ENCODE measurements at places on chromosomes 1 and 21.

GRCh38 chr1:110856410-110856809 lies 16.5 kb upstream of the CD53 start:
- no peak for DNase-seq

- no peak for DNase-seq
Observed at GRCh38 chr1:51506537-51506936, 12.5 kb downstream of the EPS15 start.

DNA sequence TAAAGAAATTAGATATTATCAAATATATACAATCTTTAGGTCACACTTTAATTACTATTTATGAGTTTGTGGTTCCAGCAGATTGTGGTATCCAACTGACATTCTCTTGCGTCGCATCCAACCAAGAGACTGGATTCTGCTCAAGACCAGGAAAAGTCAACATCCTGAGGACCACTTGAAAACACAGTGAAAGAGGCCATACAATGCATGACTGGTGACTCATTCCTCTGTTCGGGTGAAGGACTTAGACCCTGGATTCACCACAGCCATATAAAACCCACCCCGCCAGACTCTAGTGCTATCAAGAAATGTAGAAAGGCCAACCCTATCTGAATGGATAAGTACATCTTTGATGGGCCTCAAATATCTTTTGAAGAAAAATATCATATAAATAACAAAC lies 14.5 kb upstream of the CFHR4 start:
- DNase-seq, result no peak

- no peak for DNase-seq
Observed at GRCh38 chr21:35266546-35266945, 217.4 kb upstream of the RUNX1 start.

GRCh38 chr1:219794085-219794743 lies 134.1 kb downstream of the SLC30A10 start:
- DNase-seq, result no peak

DNA sequence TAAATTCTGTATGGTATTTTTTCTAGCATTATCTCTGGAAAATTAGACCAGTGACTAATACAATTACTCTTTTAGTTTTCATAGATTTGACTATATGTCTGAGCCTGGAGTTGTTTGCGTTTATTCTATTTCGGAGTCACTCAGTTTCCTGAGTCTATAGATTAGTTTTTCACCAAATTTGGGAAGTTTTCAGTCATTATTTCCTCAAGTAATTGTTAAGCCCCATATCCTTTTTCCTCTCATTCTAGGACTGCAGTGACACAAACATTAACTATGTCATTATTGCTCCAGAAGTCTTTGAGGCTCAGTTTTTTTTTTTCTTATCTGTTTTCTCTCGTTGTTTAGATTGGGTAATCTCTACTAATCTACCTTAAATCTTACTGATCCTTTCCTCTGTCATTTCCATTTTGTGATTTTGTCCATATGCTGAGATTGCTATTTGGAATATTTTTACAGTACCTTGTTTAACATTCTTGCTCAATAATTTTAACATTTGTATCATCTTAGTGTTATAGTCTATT lies 886.2 kb downstream of the LTN1 start:
- no peak for DNase-seq

DNA sequence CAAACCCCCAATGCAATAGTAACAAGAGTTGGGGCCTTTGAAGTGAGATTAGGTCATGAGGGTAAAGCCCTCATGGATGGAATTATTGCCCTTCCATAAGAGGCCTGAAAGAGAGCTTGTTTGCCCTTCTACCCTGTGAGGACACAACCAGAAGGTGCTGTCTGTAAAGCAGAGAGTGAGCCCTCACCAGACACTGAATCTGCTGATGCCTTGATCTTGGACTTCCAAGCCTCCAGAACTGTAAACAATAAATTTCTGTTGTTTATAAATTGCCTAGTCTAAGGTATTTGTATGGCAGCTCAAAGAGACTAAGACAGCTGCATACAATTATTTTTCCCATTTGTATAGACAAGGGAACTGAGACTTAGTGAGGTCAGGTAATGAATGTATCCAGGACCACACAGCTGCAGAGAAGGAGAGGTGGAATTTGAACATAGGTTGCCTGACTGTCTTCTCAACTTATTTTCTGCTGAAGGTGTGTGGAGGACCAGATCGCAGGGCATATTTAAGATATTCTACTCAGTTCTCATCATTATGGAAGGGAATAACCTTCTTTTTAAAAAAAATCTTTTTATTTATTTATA lies 18.7 kb downstream of the IL23R start:
- DNase-seq, result no peak

GRCh38 chr1:45016090-45016697 lies 4.1 kb downstream of the UROD start:
- DNase-seq, result no peak

DNA sequence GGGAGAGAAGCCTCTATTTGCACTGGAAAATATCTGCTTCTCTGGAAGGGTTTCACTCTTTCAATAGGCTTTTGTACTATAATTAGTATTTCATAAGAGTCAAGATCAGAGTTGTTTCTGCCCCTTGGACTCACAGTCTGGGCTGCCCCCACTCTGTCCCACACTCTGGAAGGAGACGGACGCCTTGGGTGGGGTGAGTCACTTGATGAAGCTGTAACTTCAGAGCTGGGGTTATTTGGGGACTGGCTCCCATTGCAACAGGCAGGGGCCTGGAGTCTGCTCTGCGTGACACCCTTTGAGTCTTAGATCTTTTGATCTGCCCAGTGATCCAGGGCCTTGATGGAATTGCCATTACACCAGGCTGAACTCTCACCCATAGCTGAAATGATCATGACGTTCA lies 4.0 kb upstream of the KCNA10 start:
- DNase-seq, result no peak

GRCh38 chr1:57894315-57894714 lies 470.5 kb upstream of the DAB1 start:
- no peak for DNase-seq

GRCh38 chr1:18111605-18112297 lies 4.2 kb downstream of the IGSF21 start:
- no peak for DNase-seq

DNA sequence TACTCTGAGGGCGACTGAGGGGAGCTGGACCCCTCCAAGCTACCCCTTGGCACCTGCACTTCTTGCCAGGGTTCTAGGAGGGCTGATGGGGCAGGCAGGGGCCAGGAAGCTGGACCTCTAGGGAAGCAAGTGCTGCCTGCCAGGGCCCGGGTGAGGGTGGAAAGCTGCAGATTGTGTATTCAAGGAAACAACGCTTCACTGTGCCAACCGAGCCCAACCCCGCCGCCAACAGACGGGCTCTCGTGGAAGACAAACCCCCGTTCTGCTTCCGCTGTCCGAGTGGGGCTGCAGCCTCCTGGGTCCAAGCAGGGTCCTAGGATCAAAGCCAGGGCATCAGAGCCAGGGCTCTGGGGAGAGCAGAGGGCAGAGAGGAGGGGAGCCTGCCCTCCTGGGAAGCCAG lies 3.2 kb downstream of the EFHD2 start:
- DNase-seq, result no peak

- DNase-seq, result no peak
Observed at GRCh38 chr21:33514229-33514628, 22.7 kb upstream of the DNAJC28 start.

DNA sequence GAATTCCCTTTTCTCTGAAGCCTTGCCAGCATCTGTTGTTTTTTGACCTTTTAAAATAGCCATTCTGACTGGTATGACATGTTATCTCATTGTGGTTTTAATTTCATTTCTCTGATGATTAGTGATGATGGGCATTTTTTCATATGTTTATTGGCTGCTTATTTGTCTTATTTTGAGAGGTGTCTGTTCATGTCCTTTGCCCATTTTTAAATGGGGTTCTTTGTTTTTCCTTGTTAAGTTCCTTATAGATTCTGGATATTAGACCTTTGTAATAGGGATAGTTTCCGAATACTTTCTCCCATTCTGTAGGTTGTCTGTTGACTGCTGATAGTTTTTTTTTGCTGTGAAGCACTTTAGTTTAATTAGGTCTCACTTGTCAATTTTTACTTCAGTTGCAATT lies 54.0 kb upstream of the C1orf185 start:
- no peak for DNase-seq

- no peak for DNase-seq
Observed at GRCh38 chr21:16419188-16419921, 689.6 kb downstream of the USP25 start.

- no peak for DNase-seq
Observed at GRCh38 chr1:228471762-228472398, 15.3 kb upstream of the RNF187 start.

GRCh38 chr1:27561124-27561899 lies 42.6 kb downstream of the AHDC1 start:
- DNase-seq, result no peak

- DNase-seq, result no peak
Observed at GRCh38 chr1:199918196-199918769, 109.2 kb upstream of the NR5A2 start.

DNA sequence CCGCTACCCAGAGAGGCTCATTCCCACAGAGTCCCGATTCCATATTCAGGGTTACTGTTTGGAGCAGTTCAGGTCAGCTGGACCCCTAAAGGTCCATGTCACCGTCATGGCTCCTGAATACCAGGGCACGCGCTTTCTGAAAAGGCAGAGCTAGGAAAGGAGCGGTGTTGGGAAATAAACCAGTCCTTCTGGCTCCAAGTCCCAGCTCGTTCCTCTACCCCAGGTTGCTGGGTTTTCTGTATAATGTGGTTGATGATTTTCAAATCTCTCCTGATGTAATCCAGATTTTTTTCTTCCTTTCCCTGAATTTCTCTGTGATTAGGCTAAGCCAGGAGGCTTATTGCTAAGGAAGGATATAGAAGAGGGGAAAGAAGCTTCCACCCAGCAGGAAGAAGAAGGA lies 14.0 kb upstream of the PKP1 start:
- peak; percentile 85 for DNase-seq

DNA sequence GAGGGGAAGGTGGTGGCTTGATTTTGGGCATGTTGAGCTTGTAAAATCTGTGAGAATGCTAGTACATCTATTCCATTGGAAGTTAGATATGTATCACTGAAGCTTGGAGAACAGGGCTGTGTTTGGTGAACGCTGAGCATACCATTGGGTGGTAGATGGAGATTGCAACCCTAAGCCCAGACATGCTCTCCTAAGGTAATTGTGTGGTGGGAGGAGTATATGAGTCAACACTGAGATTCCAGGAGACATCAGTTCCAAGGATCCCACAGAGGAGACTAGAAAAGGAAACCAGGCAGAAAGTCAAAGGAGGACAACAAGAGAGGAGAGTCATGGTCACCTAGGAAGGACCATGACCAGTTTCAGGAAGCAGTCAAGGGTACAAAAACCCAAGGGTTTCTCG lies 60.4 kb downstream of the KIF21B start:
- DNase-seq, result no peak

DNA sequence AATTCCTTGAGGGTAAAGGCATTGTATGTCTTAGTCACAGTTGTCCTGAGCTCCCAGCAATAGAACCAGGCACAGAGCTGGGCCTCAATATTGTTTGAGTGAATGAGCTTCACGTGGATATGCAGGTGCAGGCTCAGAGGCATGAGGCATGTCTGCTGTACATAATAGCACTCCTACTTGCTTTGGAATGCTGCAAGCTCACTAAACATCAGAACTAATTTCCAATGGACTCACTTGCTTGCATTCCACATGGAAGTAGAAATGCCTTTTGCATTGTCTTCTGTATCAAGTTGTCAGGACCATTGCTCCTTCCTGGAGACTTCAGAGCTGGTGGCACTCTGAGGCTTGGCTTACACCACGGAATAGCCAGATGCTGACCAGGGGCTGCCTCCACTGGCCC lies 37.1 kb downstream of the INAVA start:
- no peak for DNase-seq

GRCh38 chr1:228989992-228990827 lies 254.9 kb downstream of the RHOU start:
- peak; percentile 88 for DNase-seq

GRCh38 chr1:162671664-162672410 lies 39.6 kb downstream of the DDR2 start:
- DNase-seq, result no peak

GRCh38 chr1:206010060-206010459 lies 6.9 kb upstream of the RAB7B start:
- no peak for DNase-seq

DNA sequence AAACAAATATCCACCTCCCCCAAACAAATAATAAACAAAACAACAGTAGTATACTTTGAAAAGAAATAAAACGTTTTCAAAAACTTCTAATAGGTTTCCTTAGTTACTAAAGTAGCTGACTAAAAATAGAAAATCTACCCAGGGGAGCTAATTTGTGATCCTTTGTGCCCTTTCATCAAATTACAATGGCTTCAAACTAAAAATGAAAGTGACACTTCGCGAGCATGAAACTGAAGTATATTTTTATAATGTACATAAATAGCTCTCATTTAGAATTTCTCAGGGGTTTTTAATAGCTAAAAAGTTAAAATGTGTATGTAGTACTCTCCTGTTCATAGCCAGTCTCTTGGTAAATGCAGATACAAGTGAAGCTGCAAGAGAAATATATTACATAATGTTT lies 78.4 kb downstream of the BRINP3 start:
- no peak for DNase-seq

DNA sequence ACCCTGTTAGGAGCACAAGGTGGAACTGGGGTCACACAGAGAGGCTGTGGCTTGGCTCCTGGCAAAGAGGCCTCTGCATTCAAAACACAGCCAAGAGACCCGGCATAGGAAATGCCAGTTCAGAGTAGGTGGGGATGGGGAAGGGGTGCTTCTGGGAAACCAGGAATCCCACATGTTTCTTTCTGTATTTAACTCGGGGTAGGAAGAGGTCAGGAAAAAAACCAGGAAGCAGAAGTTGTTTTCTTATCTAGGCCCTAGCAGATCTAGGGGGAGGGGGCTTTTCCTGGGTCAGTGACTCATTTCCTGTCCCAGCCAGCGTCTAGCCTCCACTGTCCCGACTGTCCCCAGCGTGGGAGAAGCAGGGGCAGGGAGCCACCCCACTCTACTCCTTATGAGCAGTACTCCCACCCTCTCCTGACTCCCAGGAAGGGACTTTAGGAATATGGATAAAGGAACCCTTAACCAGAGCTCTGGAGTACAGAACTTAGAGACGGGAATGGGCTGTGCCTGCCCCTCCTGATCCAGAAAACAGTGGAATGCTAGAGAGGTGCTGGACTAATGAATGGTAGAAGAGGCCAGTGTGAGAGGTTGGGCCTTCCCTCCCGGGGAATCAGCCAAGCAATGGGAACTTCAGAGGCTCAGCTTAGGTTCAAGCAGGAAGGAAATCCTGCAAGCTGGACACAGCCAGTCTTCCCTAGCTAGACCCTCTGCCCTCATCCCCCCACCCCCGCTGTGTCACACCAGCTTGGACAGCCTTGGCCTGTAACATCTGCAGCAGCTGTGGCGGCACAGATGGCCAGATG lies 5.7 kb downstream of the FHL3 start:
- DNase-seq, result no peak

DNA sequence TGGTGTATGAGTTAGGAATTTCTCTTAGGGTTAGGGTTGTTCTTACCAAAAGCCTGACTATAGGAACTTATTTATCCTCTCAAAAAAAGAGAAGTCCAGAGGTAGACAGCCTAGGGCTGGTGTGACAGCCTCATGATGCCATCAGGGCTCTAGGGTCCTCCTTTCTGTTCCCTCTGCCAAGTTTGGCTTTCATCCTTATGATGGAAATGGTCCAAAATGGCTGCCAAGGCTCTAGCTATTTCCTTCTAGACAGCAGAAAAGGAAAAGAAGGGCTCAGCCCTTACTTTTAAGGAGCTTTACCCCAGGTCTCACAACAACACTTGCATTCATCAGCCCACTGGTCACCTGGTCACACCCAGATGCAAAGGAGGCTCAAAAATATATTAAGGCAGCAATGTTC lies 44.5 kb downstream of the IL12RB2 start:
- no peak for DNase-seq
